Hematopoietic multipotent progenitor cell (in vitro differentiated cells): ENCODE measurements at places on chromosomes 1 and 21.

- DNase-seq = no peak
Measured at GRCh38 chr1:17149771-17150170, 30.5 kb upstream of the PADI2 start.

DNA sequence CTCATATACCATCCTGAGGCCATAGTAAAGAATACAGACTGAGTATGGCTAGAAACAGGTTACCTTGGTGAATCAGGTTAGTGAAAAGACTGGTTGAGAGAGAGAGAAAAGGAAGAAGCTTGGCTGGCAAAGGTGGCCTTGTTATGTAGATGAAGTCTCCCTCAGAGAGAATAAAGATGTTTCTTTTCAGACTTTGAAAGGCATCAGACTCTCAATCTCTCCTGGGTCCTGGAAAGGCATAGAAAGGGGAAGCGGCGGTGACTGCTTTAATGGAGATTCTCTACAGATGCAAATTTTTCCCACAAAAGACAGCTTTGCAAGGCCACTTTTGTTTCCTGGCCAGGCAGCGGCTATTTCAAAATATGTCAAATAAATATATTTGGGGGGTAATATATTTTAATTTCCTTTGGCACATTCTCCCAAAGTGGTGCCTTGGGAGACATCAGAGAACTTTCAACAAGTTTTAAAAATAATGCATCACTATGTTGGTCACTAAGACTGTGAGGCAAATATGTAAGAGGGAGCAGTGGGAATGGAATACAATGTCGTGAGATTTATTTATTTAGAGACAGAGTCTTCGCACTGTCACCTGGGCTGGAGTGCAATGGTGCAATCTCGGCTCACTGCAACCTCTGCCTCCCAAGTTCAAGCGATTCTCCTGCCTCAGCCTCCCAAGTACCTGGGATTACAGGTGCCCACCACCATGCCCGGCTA lies 46.1 kb downstream of the NPHS2 start:
- DNase-seq = no peak

DNA sequence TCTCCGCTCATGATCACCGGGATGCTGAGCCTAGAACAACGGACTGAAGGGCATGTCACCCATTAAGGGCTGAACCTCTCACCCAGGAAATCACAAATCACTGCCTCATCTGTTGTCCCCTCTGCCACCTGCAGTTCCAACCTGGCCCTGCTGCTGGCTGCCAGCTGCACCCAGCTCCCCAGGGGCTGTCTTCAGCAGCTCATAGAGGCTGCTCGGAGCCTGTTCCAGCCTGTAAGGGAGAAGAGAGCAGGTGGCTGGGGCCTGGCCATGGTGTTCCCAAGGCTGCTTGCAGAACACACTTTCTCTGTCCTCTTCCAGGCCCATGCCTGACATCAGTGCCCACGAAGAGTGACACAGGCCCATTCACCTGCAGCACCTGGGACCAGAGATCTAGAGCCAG lies 44.5 kb upstream of the DISP3 start:
- no peak for DNase-seq

- DNase-seq = no peak
Measured at GRCh38 chr1:100187912-100188311, 9.9 kb upstream of the LRRC39 start.

DNA sequence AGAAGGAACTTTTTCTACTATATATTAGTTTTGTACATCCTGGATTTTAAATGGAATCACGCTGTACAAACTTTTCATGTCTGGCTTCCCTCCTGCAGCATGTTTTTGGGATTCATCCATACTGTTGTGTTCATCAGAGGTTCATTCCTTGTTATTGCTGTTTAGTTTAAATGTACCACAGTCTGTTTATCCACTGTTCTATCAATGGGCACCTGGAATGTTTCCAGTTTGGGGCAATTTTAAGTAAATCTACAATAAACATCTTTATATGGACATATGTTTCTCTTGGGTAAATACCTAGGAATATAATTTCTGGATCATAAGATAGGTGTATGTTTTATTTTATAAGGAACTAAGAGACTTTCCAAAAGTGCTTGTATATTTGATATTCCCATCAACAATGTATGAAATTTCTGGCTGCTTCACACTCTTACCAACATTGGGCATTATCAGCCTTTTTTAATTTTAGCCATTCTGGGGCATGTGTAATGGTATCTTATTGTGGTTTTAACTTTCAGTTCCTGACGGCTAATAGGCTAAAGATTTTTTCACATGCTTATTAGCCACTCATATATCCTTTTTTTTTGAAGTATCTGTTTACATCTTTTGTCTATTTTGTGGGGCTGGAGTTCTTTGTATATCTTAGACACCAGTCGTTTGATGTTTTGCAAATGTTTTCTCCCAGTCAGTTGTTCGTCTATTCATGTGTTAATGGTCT lies 48.8 kb downstream of the RPS6KC1 start:
- no peak for DNase-seq

GRCh38 chr21:43904331-43904781 lies 39.3 kb downstream of the AGPAT3 start:
- no peak for DNase-seq

DNA sequence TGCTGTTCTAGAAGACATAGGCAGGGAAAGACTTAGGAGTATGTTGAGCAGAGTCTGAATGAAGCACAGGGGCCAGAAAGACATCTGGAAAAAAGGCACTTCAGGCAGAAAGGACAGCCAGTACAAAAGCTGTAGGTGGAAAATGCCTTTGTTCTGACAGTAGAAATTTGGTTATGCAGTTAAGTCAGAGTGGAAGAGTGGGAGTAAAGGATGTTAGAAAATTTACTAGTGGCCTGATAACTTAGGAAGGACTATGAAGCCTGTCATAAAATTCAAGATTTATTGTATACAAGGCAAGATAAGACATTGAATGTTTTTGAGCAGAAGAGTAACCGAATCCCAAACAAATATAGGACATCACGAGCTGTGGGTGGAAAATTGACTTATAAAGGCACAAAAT lies 987.9 kb downstream of the PLA2G4A start:
- DNase-seq = no peak

- DNase-seq = no peak
Measured at GRCh38 chr21:38613686-38614085, 115.4 kb upstream of the ERG start.

- DNase-seq = no peak
Measured at GRCh38 chr1:227774051-227774731, 39.0 kb downstream of the SNAP47 start.

DNA sequence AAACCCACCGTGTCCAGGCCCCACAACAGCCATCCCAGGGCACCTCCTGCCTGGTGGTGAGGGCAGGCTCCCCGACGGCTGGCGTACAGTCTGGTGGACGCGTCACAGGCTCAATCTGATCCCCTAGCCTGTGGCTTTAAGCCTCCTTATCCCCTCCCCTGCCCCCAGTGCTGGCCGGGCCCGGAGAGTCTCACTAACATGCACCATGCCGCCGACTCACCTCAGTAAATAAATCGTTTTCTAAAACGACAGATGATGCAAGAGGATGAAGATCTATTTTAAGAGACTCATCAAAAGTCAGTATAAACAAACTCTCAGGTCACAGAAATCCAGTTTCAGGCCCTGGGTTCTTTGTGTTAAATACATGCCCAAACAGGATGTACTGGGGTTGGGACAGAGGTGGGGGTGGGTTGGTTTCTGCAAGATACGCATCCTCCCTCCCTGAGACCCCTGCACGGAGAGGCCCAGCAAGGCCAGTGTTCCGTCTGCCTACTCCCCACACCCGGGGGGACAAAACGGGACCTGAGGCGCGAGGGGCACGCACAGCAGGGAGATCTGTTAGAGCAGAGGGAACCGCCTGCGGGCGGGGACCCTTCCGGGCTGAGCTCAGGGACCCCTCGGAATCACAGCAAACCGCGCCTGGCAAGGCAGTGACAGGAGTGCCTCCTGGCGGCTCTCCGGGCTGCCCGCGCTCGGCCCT lies 3.1 kb downstream of the PANK4 start:
- DNase-seq = no peak
